ENCODE measurements at places on chromosomes 6 and 20. TPM values are rescaled to one million over a fixed set of nuclear protein-coding genes. Genes with fewer than 3 reads are reported as not detected.

GRCh38 chr20:56995635-56996075 lies 270.8 kb downstream of the BMP7 start:
- DNase-seq = peak; percentile 40
- no peaks in the 10 kb centered on the region for H3K27me3 ChIP-seq
- H3K36me3 ChIP-seq = no peaks in the 10 kb centered on the region
- no peak overlapping the region for H3K27ac ChIP-seq
- H3K4me1 ChIP-seq = no peaks in the 10 kb centered on the region

DNA sequence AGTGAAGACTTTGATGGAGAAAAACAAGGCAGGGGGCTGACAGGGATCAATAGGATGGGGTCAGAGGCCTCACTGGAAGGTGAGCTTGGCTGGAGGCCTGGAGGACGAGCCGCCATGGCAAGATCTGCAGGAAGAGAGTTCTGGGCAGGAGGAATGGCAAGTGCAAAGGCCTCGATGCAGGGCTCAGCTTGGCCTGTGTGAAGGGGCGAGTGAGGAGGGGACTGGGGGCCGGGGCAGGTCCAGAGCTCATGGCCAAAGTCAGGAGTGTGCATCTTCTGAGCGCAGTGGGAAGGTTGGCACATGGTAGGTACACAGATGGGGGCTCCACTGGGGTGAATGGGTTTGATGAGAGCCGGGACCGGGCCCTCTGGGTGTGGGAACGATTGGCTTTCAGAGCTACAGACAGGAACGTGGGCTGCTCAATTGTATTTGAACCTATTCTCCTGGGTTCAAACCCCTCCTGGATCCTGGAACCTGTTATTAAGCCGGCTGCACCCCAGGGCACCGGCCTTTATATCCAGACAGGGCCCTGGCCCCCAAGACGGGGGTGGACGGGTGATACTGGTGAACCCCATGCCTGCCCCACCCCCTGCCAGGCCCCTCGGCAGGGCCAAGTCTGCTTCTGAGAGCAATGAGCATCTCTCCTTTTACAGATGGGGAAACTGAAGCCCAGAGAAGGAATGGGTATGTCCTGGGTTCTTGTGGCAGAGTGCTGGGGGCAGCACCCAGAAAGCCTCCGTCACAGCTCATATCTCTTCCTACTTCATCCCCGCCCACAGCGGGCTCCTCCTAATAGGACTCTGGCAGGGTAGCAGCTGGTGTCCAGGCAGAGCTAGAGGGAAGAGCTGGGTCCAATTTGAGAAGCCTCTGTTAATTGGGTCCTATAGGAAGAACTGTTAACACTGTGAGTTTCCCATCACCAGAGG lies 106.1 kb downstream of the CEBPB start:
- H3K36me3 ChIP-seq = no peaks in the 10 kb centered on the region
- peaks cover 14% of the 10 kb centered on the region for H3K4me1 ChIP-seq
- peaks cover 4% of the 10 kb centered on the region for H3K27me3 ChIP-seq
- no peak for DNase-seq
- no peak overlapping the region for H3K4me3 ChIP-seq

DNA sequence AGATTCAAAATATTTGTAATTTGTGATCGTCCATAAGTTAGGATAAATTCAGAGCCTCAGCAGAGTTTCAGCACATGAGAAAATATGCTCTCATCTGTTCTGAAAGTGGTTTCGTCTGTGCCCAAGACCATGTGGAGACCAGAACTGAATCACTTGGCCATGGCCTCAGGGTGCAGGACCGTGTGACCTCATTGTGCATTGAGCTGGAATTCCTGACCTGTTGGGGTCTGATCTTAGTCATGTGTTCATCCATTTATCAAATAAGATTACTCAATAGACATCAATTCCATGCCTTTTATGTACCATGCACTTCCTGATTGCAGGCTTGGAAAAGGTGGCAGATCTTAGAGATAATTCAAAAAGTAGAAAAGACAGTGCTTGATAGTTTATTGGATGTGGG lies 680.5 kb downstream of the QKI start:
- H3K36me3 ChIP-seq = no peaks in the 10 kb centered on the region
- no peak for DNase-seq
- no peak overlapping the region for H3K27ac ChIP-seq
- H3K4me3 ChIP-seq = no peak overlapping the region

DNA sequence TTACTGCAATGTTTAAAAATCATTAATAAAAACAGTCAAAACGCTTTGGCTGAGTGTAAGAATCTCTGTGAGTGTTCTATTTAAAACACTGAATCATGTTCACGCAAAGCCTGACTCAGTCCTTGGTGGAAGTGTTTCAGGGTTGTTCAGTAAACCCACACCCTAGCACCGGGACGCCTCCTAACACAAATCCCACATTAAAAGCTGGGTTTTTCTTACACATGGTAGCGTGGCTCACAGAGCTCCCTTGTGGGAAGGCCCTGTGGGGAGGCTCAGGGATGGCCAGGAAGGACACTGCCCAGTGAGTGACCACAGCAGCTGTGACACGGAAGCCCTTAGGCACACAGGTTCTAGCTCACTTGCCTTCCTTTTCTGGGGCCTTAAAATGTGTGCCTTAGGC lies 80.2 kb downstream of the GMPR start:
- H3K27ac ChIP-seq = peak overlapping the region; percentile 94
- peaks cover 65% of the 10 kb centered on the region for H3K4me1 ChIP-seq
- peak; percentile 51 for DNase-seq
- no peak overlapping the region for H3K4me3 ChIP-seq
- H3K36me3 ChIP-seq = peaks cover 18% of the 10 kb centered on the region

Gene SEMG1
- total RNA-seq = not detected

- no peak overlapping the region for H3K4me3 ChIP-seq
- no peaks in the 10 kb centered on the region for H3K27me3 ChIP-seq
- H3K36me3 ChIP-seq = no peaks in the 10 kb centered on the region
- no peak overlapping the region for H3K27ac ChIP-seq
- H3K4me1 ChIP-seq = peaks cover 3% of the 10 kb centered on the region
Observed at GRCh38 chr6:11774426-11774825, 4.2 kb downstream of the ADTRP start.

DNA sequence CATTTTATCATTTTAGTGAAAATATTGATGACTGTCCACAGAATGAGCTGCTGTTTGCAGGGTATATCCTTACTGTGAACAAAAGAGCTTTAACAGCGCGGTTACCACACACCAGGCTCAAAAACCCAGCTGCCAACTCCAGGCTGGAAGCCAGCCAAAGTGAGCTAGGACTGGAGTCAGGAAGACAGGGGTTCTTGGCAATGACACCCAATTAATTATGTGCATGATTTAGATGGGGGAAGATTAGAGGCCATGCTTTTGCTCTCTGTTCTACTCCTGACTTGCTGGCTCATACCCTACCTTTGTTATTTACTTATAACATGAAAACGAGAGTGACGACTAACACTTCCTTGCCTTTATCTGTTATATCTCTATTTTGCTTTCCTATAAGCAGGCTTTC lies 128.9 kb upstream of the SHLD1 start:
- no peaks in the 10 kb centered on the region for H3K27me3 ChIP-seq
- no peaks in the 10 kb centered on the region for H3K36me3 ChIP-seq
- no peak overlapping the region for H3K4me3 ChIP-seq
- H3K27ac ChIP-seq = no peak overlapping the region
- no peak for DNase-seq
- H3K4me1 ChIP-seq = no peaks in the 10 kb centered on the region

DNA sequence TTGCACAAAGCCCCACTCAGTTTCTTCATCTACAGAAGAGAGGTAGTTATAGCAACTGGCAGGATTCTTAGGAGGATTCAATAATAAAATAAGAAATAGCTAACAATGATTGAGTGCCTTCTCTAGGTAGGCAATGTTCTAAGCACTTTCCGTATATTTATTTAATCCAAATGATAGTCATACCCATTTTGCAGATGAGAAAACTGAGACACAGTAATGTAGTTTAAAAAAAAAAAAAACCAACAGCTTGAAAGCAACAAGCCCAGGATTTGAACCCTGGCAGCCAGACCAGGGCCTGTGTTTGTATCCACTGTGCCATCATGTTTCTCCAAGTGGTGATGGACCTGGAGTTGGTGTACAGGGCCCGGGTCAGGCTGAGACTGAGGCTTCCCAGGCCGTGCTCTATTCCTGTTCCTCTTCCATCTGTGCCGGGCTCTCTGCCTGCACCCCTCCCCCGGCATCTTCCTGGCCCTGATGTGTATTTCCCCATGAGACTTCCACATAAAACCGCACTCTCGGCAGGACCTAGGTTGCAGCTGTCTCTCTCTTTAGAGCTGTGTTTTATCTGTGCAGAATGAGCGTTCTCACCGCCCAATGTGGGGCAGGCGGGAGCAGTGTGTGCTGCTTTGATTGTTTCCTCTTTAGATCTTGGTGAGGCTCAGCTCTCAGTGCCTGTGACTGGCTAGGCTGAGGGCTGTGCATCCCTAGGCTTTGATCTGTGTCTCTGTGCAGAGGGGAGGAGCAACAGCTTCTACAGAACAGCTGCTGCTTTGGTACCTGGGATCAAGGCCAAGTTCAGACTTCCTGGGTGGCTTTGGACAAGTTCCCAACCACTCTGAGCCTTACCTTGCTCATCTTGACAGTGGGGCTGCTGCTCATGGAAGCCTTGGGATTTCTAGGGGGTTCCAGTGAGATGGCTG lies 49.5 kb downstream of the TOX2 start:
- H3K27ac ChIP-seq = no peak overlapping the region
- peak; percentile 46 for DNase-seq
- peaks cover 42% of the 10 kb centered on the region for H3K4me1 ChIP-seq
- no peak overlapping the region for H3K4me3 ChIP-seq
- no peaks in the 10 kb centered on the region for H3K36me3 ChIP-seq

GRCh38 chr6:81785377-81785776 lies 32.9 kb upstream of the TENT5A start:
- no peak overlapping the region for H3K27ac ChIP-seq
- no peaks in the 10 kb centered on the region for H3K4me1 ChIP-seq
- H3K4me3 ChIP-seq = no peak overlapping the region
- no peak for DNase-seq
- peaks cover 5% of the 10 kb centered on the region for H3K27me3 ChIP-seq
